ENCODE measurements at places on chromosomes 7 and 10. TPM values are rescaled to one million over a fixed set of nuclear protein-coding genes. Genes with fewer than 3 reads are reported as not detected.

Gene CLDN3
- 3.8 TPM for total RNA-seq

Gene GRM3
- not detected for total RNA-seq

Gene NEUROG3
- total RNA-seq: not detected

Gene PNLIPRP3
- total RNA-seq: not detected

Gene CLRN3
- not detected for total RNA-seq

Gene HABP2
- total RNA-seq: 0.07 TPM

Gene STAM
- total RNA-seq: 26.5 TPM

Gene CNPY1
- total RNA-seq: not detected

Gene FAM237B
- total RNA-seq: not detected

Gene EGR2
- 0.28 TPM for total RNA-seq

Gene LIPF
- total RNA-seq: not detected

Gene GPR37
- total RNA-seq: 0.71 TPM

Gene SNX10
- total RNA-seq: 4.3 TPM

Gene ANXA8L1
- 85.5 TPM for total RNA-seq

Gene C10orf71
- not detected for total RNA-seq

Gene TRIP6
- 61.9 TPM for total RNA-seq

Gene DPYSL4
- total RNA-seq: 20.5 TPM

Gene LIPJ
- not detected for total RNA-seq

Gene ANKRD22
- 0.30 TPM for total RNA-seq

Gene INHBA
- 0.50 TPM for total RNA-seq

Gene SH2D4B
- not detected for total RNA-seq

Gene KIAA1217
- total RNA-seq: 3.2 TPM

Gene POLD2
- total RNA-seq: 137 TPM

Gene TYW1B
- 3.1 TPM for total RNA-seq

Gene IFIT1B
- not detected for total RNA-seq

Gene CALHM3
- total RNA-seq: 0.63 TPM

Gene MRPS33
- total RNA-seq: 119 TPM

Gene VTI1A
- 11.6 TPM for total RNA-seq

Gene NUTM2E
- 0.52 TPM for total RNA-seq

Gene CDC123
- 133 TPM for total RNA-seq

Gene MAGI2
- 0.40 TPM for total RNA-seq

Gene CPN1
- total RNA-seq: 0.20 TPM

Gene HKDC1
- 19.3 TPM for total RNA-seq

Gene UNCX
- total RNA-seq: not detected

Gene LRRC18
- total RNA-seq: not detected

Gene EBF3
- 0.19 TPM for total RNA-seq

Gene FAM25C
- 4.7 TPM for total RNA-seq

Gene DGKI
- 0.31 TPM for total RNA-seq

Gene NYAP1
- total RNA-seq: 0.98 TPM

Gene MRC1
- 0.03 TPM for total RNA-seq

Gene IGFBP3
- 226 TPM for total RNA-seq

Gene RNF32
- total RNA-seq: 1.4 TPM

Gene ZNF239
- 2.4 TPM for total RNA-seq

Gene GNAT3
- not detected for total RNA-seq

Gene CTNNA3
- total RNA-seq: not detected

Gene SPDYE8
- not detected for total RNA-seq

Gene OR13A1
- total RNA-seq: not detected

Gene CTAGE4
- not detected for total RNA-seq

Gene OR2A5
- not detected for total RNA-seq

Gene STEAP1B
- 0.03 TPM for total RNA-seq

Gene SAP25
- 0.73 TPM for total RNA-seq

All from A549 treated with CpdA at 1 μM for 4 hours (cell line).